ENCODE measurements at places on chromosomes 1 and 21. TPM values are rescaled to one million over a fixed set of nuclear protein-coding genes. Genes with fewer than 3 reads are reported as not detected.
A peak's percentile ranks its signal among the peaks of the same experiment; 100 is the strongest.

Gene RHOU
- polyA plus RNA-seq = 70.5 TPM

Gene SIM2
- 0.35 TPM for polyA plus RNA-seq

DNA sequence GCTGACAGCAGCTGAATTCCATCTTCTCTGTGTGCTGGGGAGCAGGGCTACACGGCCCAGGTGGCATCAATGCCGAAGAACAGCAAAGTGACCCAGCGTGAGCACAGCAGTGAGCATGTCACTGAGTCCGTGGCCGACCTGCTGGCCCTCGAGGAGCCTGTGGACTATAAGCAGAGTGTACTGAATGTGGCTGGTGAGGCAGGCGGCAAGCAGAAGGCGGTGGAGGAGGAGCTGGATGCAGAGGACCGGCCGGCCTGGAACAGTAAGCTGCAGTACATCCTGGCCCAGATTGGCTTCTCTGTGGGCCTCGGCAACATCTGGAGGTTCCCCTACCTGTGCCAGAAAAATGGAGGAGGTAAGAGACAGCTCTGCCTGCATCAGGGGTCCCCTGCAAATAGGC lies 16.6 kb downstream of the SLC6A17 start:
- DNase-seq = no peak
- no peaks in the 10 kb centered on the region for H3K36me3 ChIP-seq
- H3K4me1 ChIP-seq = no peaks in the 10 kb centered on the region
- H3K4me3 ChIP-seq = no peak overlapping the region
- no peaks in the 10 kb centered on the region for H3K27me3 ChIP-seq

DNA sequence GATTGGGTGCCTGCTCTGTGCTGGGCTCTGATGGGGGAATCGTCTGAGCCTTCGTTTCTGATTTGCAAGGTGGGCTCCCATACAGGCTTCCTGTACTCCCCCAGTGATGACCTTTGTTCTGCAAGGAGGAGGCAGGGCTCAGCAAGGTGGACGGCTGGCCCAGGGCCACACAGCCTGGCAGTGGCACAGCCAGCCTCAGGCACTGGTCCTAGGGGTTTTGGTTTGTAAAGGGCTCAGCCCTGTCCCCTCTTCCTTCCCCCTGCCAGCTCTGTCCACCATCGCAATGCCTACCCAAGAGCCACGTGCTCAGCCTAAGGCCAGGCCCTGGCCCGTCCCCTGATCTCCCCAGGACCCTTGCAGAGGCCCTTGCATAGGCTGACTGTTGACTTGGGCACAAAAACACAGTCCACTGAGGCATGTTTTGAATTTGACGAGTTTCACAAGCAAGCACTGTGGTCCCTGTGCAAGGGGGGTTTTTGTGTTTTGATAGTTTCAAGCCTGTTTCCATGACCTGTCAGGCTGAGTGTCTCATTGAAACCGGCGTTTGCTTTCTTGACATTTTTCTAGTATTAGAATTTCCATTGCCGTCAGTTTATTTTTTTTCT lies 39.5 kb upstream of the TNFRSF1B start:
- H3K4me1 ChIP-seq = peaks cover 16% of the 10 kb centered on the region
- DNase-seq = no peak
- H3K4me3 ChIP-seq = no peak overlapping the region
- no peak overlapping the region for H3K27ac ChIP-seq
- H3K27me3 ChIP-seq = no peaks in the 10 kb centered on the region

- H3K4me1 ChIP-seq = no peaks in the 10 kb centered on the region
- no peaks in the 10 kb centered on the region for H3K27me3 ChIP-seq
- H3K27ac ChIP-seq = no peak overlapping the region
- H3K4me3 ChIP-seq = no peak overlapping the region
- no peaks in the 10 kb centered on the region for H3K36me3 ChIP-seq
Observed at GRCh38 chr1:238001818-238002217, 111.1 kb upstream of the ZP4 start.

DNA sequence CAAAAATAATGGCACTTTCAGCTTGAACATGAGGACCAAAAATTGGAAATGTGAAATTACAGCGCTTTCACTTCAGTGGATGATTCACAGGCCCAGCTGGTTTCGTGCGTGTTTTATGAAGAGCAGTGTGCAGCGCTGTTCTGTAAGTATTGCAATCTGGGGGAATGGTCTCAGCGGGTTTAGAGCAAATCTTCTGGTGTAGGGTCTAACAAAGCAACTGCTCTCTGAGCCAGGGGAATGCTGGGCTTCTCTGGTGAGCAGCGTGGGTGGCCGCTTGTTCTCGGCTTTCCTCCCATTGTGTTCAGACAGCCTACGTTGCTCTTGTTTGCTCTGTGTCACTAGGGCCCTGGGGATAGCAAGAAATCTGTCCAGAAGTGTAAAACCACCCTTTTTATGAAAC lies 42.4 kb upstream of the GADD45A start:
- peaks cover 44% of the 10 kb centered on the region for H3K4me1 ChIP-seq
- H3K27ac ChIP-seq = peak overlapping the region; percentile 45
- H3K27me3 ChIP-seq = no peaks in the 10 kb centered on the region
- no peak for DNase-seq

GRCh38 chr1:221712776-221713431 lies 29.0 kb downstream of the DUSP10 start:
- H3K27me3 ChIP-seq = no peaks in the 10 kb centered on the region
- H3K36me3 ChIP-seq = no peaks in the 10 kb centered on the region
- DNase-seq = no peak
- H3K4me3 ChIP-seq = no peak overlapping the region
- H3K27ac ChIP-seq = peak overlapping the region; percentile 83

DNA sequence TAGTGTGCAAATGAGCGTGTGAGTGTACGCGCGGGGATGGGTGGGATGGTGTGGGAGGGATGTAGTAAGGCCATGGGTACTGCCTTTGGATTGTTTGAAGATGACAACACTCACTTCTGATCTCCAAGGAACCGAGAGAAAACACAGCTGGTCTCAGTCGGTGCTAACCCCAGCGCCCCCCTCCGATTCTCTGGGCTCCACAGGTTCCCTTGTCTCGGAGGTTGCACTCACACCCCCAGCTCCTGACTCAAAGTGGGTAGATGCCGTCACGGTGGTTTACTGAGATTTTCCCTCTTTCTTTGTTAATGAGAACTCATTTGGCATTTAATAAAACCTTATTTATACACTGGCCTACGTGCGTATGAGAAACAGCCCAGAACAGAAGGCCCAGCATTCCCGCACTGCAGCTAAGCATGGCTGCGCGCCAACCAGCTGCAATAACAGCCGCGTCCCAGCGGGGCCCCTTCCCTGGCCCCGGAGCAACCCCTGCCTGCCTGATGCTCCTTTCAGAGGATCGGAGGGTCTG lies 25.8 kb downstream of the ABCA4 start:
- peaks cover 49% of the 10 kb centered on the region for H3K4me1 ChIP-seq
- peak overlapping the region; percentile 93 for H3K27ac ChIP-seq
- H3K36me3 ChIP-seq = no peaks in the 10 kb centered on the region
- DNase-seq = peak; percentile 70
- H3K27me3 ChIP-seq = no peaks in the 10 kb centered on the region

DNA sequence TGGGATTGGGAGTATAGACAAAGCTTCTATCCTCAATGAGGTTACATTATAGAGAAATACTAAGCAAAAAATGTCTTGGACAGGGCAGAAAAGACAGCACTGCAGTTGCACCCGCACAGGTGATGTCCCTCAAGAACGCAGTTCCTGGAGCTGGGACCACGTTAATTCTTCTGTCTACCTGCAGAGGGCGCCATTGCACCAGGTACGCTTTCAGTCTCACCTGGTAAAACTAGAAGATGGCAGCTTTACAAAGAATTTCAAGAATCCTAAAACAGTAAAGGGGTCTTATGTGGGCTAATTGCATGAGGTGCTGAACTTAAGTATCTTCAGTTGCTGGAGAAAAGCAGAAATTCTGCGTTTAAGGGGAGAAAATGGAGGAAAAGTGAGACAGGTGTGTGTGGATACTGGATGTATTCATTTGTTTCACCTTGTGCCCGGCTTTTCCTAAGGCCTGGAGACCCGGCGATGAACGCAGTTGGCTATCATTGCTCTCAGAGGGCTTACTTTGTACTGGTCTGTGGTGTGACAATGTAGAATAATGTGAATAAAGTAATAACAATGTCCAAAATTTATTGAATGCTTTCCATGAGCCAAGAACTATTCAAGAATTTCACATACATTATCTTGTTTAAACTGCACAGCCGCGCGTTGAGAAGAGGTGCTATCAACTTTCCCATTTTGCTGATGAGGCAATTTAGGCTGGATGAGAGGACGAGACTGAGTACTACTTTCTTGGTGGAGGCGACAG lies 276.3 kb upstream of the GREM2 start:
- H3K4me1 ChIP-seq = no peaks in the 10 kb centered on the region
- H3K27ac ChIP-seq = no peak overlapping the region
- H3K36me3 ChIP-seq = no peaks in the 10 kb centered on the region
- H3K4me3 ChIP-seq = no peak overlapping the region

DNA sequence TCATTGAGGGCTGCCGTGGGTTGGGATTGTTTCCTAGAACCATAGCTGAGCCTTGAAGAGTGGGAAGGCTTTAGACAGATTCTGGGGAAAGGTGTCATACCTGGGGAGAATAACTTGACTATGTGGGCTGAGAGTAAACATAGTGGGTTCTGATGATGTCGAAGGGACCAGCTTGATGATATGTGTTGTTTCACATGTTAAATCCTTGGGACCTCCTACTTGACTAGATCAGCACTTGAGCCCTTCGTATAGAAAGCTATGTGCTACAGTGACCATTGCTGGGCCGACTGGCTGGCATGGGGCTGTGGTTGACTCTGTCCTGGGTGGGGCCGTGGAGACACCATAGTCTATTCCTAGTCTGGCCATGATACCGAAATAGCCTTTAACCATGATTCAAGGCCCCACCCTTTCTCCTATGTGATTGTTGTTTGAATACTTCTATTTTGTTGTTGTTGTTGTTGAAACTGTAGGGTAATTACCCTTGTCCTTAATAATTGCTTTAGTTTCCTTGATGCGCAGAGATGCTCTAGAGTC lies 423.5 kb downstream of the CAMTA1 start:
- no peak overlapping the region for H3K27ac ChIP-seq
- peaks cover 18% of the 10 kb centered on the region for H3K27me3 ChIP-seq
- no peaks in the 10 kb centered on the region for H3K36me3 ChIP-seq
- no peaks in the 10 kb centered on the region for H3K4me1 ChIP-seq
- no peak overlapping the region for H3K4me3 ChIP-seq

- no peaks in the 10 kb centered on the region for H3K27me3 ChIP-seq
- H3K4me1 ChIP-seq = peaks cover 25% of the 10 kb centered on the region
- H3K27ac ChIP-seq = no peak overlapping the region
- no peak for DNase-seq
- no peaks in the 10 kb centered on the region for H3K36me3 ChIP-seq
Observed at GRCh38 chr21:45466330-45467220, 61.6 kb downstream of the COL18A1 start.

DNA sequence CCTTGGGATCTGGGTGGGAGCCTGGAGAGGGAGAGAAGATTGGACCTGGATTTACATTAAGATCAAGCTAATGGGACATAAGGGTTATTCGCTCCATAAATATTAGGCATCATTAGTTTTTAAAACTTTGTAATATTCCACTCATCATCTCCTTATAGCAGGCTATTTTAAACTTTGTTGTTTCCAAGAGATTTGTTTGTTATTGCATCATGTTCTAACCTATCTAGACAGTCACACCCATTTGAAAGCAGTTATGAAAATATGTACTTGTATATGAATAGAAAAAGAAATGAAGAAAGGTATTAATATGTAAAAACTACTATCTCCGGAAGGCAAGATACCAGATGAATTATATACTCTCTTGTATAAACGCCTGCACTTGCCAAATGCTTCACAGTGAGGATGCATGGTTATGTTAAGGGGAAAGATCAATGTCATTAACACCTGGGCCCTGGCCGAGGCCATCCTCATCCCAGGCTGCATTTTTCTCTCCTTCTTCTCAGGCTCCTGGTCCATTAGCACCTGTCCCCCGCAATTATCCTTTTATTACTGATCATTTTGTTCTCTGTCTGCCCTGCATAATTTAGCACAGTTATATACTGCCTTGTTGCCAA lies 468.2 kb downstream of the MATN1 start:
- peaks cover 10% of the 10 kb centered on the region for H3K27me3 ChIP-seq
- no peaks in the 10 kb centered on the region for H3K4me1 ChIP-seq
- no peak overlapping the region for H3K4me3 ChIP-seq
- no peak for DNase-seq
- no peak overlapping the region for H3K27ac ChIP-seq

Measured in hepatocyte (in vitro differentiated cells).